ENCODE measurements at places on chromosomes 1 and 21.

DNA sequence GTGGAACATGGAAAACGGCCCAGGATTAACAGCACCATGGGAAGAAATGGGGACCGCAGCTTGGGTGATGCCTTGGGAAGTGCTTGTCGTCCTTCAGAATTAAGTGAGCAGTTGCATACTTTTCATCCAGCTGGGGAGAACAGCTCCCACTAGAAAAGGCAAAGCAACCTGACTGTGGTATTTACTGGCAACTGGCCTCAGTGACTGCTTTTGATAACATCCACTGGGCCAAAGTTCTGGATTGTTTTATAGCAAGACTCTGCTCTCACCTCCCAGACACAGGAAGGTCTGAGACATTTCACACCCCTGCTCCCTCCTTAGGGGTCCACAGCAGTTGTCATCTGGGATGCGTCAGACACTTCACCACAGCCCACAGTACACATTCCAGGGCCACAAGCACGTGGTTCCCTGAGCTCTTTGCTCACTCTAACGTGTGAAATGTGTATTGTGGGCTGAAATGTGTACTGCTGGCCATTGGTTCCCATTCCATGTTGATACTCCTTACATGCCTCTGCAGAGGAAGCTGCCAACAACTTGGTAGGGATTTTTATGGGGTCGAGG is 6.6 kb downstream of the PAPPA2 start:
- DNase-seq = no peak

- no peak for DNase-seq
These were observed 235.2 kb upstream of the RAB4A start for GRCh38 chr1:229035748-229036082.

DNA sequence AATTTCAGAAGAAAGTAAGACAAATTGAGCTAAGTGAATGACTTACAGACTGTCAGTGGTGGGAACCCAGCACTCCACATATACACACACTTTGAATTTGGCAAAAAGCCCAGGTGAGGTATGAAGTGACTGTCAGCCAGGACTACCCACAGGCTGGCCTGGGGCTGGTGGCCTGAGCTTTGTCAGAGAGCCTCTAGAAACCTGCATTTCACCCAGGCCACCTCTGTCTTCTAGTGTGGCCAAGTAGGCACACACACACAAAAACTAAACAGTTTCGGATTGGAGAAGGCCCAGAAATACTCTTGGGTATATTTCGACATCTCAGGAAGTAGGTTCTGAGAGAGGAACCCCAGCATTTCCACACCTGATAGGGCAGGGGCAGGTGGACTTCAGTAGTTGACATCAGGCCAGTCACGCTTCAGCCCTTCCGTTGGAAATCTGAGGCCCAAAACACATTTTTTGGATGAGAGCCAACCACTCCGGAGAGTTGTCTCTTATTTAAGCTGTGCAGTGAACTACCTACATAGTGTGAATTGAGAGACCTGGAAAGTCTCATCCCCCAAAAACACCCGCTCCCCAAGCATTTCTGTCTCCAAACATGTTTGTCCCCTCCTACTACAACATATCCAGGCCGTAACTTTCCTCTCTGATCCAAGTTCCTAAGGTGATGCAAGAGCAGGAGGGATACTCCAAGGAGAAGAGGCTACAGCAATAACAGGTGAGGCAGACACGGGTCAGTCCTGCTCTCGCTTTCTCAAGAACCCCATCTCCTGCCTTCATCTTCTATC is 167.2 kb upstream of the PROX1 start:
- DNase-seq = no peak

- peak; percentile 17 for DNase-seq
These were observed 13.8 kb downstream of the TP53BP2 start for GRCh38 chr1:223831755-223832636.

- no peak for DNase-seq
These were observed 25.8 kb downstream of the PTPN14 start for GRCh38 chr1:214525535-214526019.

DNA sequence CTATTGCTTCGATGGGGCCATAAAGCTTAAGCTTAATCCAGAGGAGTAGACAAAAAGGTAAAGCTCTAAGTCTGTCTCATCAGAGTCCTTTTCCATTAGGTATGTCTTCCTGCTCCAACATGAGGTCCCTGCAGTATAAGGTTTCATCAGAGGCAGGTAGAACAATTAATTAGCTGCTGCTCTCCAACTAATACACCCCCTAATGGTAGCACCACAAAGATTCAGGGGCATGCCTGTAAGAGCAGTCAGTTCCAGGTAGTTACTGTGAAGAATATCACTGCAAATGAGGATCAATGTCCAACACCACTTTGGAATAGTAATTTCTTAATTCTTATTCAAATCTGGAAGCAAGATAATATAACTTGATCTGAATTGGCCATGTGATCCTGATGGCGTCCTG is 160.3 kb upstream of the ESRRG start:
- DNase-seq = no peak

DNA sequence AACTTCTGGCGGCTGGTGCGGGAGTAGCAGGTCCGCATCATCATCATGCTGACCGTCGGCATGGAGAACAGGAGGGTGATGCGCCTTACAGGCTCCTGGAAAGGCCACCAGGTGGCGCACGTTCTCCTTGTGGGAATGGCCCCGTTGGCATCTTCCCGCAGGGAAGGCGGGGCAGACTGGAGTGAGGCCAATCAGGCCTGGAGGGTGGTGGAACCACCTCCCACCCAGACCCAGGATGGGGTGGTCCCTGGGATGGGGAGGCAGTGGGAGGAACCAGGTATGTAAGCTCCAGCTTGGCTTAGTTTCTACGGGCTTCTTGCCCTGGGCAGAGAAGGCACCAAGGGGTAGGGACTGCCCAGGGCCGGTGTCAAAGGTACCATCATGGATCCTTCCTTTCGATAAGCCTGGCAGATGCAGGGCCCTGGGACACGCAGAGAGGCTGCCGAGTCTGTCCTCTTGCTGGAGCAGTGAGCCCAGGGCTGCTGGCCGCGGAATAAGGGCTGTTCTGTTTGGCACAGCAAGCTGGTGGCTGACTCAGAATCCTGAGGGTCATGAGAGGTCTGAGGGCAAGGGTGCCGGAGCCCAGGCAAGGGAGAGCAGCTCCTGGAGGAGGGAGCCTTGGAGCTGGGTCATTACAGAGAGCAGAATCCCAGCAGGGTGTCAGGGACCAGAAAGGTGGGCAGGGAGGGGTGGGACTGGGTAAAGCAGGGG is 8.7 kb upstream of the LGR6 start:
- peak; percentile 61 for DNase-seq

DNA sequence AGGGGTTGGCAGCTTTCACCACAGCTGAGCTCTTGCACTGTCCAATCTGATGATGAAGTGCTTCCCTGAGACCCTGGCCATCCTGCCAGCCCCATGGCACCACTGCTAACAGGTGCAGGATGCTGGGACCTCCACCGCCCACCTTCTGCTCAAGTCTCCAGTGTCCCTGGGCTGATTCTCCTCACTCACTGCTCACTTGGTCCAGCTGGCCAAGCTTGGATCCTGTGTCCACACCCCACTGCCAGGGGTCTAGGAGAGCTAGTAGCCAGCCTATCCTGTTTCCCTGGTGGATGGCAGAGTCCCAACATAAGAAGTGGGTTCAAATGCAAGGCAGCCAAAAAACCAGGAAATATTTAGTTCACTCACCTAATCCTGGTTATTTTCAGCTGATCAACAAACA is 217.2 kb upstream of the IRF2BP2 start:
- DNase-seq = no peak

DNA sequence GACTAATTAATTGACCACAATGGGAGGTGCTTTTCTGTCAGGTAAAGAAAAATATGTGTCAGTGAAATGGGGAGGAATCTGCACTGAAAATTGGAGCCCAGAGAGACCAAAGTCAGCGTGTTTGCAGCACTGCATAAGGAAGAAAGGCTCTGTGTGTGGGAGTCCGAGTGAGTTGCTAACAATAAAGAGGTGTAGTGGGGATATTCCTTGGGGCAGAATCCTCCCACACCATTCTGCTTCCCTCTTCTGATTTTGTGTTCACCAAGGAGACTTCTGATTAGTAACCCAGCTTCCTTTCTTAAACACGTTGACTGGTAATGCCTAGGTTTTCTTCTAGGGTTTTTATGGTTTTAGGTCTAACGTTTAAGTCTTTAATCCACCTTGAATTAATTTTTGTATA is 240.5 kb downstream of the RPS6KC1 start:
- no peak for DNase-seq

DNA sequence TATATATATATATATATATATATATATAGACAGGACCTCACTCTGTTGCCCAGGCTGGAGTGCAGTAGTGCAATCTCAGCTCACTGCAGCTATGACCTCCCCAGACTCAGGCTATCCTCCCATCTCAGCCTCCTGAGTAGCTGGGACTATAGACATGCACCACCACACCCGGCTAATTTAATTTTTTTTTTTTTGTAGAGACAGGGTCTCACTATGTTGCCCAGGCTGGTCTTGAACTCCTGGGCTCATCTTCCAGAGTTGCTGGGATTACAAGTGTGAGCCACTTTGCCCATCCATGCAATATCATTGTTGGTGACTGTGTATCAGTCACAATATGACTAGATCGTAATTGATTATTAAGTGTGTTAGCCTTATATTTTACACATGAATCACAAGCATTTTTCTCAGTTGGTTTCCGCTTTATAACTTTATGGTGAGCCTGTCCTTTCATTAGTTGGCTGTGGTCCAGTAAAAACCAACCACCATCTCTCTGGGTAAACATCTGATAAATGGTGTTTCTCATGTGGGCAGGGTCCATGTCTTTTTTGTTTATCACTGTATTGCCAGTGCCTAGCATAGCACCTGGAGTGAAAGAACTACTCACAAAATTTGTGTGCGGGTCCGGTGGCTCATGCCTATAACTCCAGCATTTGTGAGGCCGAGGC is 63.6 kb downstream of the MYOM3 start:
- no peak for DNase-seq

GRCh38 chr1:40519517-40519916 is 10.9 kb downstream of the EXO5 start:
- DNase-seq = no peak

- no peak for DNase-seq
These were observed 228.8 kb downstream of the DISC1 start for GRCh38 chr1:231855361-231855760.

GRCh38 chr1:64459743-64460142 is 10.2 kb upstream of the CACHD1 start:
- no peak for DNase-seq

DNA sequence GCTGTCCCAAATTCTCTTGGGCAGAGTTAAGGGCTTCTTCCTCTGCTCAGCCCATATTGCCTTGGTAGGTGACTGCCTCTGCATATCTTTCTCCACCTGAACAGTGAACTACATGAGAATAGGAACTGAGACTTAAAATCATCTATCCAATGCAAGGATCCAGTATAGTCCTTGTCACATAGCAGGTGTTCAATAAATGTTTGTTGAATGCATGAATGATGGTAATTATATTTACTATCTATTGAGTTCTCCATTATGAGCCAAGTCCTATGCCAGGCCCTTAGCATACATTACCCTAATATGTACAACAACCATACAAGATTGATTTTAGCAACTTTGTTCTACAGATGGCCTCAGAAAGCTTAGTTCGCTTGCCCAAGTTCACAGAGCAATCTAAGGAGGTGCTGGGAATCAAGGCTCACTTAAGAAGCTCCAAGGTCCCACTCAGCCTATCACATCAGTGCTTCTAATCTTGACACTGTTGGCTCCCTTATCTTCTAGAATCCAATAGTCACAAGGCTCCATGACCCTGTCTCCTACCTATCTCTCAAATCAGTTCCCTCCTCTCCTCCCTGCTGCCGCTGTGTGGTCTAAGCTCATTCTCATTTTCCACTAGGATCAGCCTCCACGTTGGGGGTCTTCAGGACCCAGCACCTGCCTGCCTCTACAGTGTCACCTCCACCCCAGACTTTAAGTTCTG is 2.2 kb upstream of the CDK18 start:
- DNase-seq = no peak

DNA sequence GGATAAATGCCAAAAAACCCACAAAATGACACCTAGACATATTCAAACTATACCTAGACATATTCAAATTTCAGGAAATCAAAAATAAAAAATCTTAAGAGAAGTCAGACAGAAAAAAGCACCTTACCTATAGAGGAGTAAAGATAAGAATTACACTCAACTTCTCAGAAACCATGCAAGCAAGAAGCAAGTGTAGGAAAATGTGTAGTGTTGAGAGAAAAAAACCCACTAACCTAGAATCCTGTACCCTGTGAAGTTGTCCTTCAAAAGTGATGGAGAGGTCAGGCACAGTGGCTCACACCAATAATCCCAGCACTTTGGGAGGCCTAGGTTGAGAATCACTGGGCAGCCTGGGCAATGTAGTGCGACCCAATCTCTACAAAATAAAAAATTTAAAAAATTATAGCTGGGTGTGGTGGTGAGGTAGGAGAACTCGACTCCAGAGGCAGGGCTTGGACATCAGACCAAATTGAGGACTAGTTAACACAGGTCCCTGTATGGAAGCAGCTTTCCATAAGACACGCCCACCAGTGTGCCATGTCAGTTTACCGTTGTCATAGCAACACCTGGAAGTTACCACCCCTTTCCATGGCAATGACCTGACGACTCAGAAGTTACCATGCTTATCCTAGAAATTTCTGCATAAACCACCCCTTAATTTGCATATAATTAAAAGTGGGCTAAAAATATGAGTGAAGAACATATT is 20.7 kb downstream of the PDIK1L start:
- no peak for DNase-seq

DNA sequence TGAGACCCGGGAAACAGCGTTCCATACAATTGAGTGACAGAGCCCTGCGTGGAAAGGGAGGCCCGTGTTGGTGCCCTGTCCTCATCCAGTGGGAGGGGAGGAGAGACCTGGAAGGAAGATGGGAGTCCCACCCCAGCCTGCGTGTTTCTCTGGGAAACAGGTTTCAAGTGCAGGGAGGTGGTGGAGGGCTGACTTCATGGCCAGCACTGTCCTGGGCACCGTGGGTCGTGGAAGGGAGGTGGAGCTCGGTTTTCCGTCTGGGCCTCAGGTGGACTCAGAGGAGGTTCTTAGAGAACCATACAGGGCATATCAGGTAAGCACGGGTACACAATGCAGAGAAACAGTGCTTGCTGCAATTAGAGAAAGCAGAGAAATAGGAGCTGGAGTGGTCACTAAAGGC is 222.6 kb downstream of the CAMTA1 start:
- DNase-seq = no peak

GRCh38 chr1:55331351-55331750 is 116.2 kb upstream of the USP24 start:
- no peak for DNase-seq

DNA sequence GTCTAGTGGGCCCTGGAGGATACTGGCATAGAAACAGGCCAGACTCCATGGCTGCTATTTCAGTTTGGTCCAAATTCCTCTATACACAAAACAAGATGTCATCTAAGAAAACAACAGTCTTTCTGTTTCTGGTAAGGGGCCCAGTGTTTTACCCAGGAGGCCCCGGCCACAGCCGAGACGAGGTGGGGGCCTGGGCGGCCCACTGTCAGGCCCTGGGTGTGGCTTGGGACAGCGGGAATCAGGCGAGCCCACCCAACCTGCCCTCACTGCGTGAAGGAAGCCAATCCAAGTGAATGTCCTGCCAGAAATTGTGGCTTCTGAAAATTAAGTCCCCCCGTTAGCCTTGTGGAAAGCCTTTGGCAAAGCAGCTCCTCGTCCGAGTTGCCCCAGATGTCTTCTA is 31.2 kb upstream of the GPR153 start:
- DNase-seq = no peak

Data from GM04504 (cell line).